CD8-positive, alpha-beta T cell (primary cell): ENCODE measurements at places on chromosomes 2 and 18.
A peak's percentile ranks its signal among the peaks of the same experiment; 100 is the strongest.

- DNase-seq: peak; percentile 84
Observed at GRCh38 chr2:68766376-68766845, 31.8 kb downstream of the ARHGAP25 start.

DNA sequence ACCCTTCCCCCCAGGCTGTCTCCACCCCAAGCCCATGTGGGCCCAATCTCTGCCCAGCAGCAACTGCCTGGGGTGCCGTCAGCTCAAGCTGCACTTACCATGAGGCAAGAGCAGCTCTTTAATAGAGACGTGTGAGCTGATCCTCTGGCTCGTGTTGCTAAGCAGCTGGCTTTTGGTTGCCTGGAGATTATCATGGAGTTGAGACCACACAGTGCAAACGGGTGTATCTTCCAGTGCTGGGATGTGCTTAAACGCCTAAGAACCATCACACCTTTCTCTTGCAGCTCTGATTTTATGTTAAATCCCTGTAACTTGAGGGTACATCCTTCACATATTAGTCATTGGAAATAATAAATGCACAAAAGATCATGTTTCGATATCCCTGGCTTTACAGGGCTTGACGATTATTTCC lies 271.1 kb downstream of the PRKCE start:
- DNase-seq: no peak

DNA sequence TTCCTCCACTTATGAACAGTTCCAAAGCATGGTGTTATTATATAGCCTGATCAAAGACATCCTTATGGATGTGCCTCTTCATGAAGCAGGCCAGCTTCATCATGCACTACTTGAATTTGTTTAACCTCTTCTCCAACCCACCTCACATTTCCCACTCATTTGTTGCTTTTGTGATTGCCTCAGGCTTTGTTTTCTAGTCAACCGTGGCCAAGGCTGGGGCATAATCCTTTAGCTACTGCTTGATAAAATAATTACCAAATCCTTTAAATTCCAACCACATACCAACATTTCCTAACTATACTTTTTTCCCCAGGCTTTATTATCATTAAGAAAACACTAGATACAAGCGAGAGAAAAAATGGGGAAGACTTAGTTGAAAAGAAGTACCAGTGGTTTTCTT lies 39.6 kb upstream of the SCN1A start:
- DNase-seq: no peak

GRCh38 chr2:72140621-72140960 lies 7.1 kb downstream of the CYP26B1 start:
- DNase-seq: no peak

- no peak for DNase-seq
Observed at GRCh38 chr2:211077216-211077767, 520.9 kb downstream of the CPS1 start.
